ENCODE measurements at places on chromosomes 1 and 21.

DNA sequence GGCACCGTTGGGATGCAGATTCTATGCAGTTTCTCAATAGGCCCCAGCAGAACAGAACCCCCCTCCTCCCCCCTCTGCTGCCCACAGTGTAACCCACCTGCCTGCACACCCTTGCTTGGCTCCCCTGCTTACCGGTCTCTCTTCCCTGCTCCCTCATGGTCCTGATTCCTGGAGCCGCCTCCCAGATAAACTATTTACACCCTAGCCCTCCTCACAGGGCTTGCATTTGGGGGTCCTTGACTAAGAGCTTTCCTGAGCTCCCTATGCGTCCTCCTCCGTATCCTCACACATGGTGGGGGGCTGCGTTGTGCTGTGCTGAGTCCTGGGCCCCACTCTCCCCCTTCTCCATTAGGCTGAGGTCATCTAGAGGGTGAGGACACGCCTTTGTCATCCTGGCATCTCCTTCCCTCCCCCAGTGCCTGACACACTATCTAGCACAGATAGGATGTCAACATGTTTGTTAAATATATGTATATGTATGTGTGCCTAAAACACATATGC is 121.9 kb downstream of the GRIK3 start:
- DNase-seq, result no peak

DNA sequence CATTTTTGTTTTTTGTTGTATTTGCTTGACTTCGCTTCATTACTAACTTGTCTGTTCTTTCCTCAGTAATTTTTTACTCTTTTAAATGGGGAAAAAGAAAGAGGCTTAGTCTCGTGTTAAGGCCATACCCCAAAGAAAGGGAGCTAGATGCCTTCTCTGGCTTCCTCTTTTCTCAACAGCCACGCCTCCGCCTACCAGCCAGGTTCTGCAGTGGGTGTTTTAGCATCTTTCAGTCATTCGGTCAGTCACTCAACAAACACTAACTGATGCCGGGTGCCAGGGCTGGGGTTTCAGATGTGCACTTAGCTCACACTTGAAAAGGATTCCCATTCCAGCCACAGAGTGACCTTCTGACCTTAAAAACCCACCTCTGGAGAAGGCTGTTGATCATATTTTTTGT is 46.3 kb upstream of the VAV3 start:
- peak; percentile 34 for DNase-seq

GRCh38 chr1:238589843-238590435 is 699.2 kb upstream of the ZP4 start:
- no peak for DNase-seq

GRCh38 chr1:76625886-76626678 is 241.2 kb upstream of the ST6GALNAC5 start:
- no peak for DNase-seq

DNA sequence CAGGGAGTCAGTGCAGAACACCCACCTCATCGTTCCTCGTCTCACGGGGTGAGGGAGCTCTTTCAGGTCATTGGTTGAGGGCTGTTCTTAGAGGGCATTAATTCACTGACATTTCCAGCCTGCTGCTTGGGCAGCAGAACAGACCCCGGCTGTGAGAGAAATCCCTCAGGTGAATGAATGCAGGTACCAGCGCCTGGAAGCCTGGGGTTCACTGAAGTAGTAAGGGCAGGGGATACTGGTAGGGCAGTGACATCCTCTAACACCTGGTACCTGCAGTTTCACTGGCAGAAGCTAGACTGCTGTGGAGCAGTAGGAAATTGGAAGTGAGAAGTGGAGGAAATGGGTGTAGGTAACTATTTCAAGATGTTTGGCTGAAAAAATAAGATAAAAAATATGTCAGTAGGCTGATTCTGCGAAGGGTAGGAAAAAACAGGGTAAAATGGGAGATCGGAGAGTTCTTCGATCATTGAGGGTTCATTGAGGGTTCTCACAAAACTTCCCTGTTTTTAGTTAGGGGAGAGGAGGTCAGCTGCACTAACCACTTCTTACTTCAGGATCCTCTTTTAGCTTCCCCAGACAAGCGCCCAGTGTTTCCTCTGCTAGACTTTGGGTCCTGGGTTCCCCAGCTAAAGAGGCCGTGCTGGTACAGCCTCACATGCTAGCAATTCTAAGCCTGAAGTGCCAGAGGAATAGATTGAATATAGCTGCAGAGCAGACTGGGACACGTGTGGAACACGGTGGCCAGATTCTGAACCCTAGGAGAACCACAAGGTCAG is 55.2 kb downstream of the RNF220 start:
- no peak for DNase-seq

- DNase-seq, result no peak
These were observed 599 bp upstream of the ITPKB start for GRCh38 chr1:226739696-226740065.

DNA sequence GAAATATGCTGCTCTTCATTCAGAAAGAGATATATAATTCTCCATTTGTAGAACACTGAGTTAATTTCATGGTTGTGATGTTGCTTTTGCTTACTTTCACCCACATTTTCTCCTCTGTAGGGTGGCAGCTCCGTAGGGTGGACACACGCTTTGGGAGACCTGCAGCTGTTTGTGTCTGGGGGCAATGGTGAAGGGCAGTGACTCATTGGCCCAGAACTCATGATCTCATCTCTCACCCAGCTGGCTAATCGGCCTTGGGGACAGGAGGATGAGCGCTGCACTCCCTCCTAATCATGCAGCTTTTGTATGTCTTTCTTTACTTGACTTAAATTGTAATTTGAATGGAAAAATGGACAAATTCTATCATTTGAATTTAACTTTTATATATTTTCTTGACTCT is 9.6 kb downstream of the DISC1 start:
- DNase-seq, result no peak

GRCh38 chr1:217660353-217661062 is 29.4 kb downstream of the SPATA17 start:
- no peak for DNase-seq

DNA sequence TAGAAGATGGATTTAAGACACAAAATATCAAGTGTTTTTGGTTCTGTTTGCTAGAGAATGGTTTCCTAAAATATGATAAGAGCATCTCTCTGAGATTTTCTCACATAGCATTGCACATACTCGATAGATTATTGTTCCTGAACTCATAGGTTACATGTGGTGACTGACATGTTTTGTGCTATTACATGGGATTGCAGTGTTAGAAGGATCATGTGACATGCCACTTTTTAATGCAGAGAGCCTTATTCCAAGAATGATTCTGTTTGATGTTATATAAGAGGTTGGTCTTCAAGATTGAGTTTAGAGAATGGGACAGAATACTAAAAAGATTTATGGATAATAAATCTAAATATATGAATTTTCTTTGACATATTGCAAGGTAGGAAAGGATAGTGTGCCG is 34.4 kb upstream of the SPAG17 start:
- DNase-seq, result no peak

- peak; percentile 35 for DNase-seq
These were observed 1.4 kb upstream of the RBM15 start for GRCh38 chr1:110337704-110338308.

DNA sequence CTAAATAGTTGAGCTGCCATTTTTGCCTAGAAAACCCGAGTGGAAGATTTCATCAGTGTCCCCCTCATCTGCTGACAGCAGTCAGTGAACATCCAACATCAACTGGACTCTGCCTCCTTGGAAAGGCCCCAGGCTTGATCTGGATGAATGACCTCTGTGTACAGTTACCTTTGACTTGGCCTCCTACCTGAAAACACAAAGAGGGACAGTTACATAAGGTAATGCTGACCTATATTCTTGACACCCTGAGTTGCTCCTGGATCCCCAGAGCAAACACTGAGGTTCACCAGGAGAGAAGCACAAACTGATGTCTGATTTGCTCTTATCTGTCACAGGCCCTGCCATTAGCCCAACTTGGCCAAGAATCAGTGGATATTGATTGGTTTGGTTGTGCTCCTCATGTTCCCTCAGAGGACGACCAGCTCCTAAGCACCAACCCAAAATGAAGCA is 138.9 kb downstream of the PROX1 start:
- no peak for DNase-seq

DNA sequence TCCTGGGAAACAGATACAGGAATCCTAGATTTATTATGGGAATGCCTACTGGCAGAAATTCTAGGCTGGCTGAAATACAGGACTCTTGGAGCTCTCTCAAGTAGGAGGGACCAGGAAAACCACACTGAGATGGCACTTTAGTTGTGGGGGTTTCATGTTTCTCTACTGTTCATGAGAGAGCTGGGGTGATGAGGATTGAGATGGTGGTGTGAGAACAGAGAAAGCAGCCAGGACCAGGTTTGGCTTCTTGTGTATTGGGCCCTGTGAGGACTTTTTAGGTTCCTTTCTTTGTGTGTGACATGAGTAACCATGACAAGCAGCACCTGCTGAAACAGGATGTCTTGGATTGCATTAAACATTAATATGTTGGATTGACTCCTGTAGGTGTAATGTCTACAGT is 4.9 kb downstream of the ARID1A start:
- DNase-seq, result no peak

- DNase-seq, result no peak
These were observed 405 bp upstream of the GADD45A start for GRCh38 chr1:67684526-67685066.

DNA sequence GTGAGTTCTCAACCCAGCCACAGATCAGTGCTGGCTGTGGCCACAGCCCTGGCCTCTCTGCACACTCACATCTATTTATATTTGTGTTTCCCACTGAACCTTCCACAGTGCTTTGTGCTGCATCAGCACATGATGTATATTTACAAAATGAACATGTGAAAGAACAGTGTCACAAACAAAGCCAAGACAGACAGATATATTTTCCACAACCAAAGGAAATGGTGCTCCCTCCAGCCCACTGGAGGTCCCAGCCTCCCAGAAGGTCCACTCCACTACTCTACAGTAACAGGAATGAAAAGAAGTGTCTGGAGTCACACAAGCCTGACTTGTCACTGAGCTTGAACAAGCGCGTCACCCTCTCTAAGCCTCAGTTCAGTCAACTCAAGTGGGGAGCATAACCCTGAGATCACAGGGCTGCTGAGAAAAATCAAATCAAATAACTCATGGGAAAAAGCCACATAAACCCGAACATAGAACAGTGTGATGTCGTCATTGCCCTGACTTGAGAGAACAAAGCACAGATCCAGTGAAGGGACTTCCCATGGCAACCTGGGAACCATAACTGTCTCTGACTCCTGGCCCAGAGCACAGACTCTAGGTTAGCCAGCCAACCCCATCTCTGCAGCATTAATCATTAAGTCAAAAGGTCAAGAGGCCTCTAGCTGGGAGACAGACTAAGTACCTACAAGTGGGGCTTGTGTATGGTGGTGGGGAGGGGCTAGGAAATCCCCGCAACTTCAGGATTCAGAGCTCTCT is 121.2 kb downstream of the TRABD2B start:
- DNase-seq, result no peak

DNA sequence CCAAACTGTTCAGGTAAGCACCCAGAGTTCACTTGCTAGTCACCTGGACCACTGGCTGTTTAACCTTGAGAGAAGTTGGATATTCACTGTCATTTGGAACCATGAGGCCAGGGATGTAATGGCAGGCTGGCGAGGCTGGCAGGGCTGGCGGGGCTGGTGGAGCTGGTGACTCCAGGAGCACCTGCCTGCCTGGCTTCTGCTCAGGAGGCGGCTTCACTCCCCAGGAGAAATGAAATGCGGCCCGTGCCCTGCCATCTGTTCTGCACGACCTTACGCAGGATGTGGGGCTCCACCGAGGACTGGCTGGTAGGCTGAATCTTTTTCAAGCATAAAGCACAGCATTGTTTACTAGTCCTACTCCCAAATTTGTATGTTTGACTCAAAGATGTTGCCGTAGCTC is 22.7 kb upstream of the MX1 start:
- DNase-seq, result no peak

GRCh38 chr1:78136680-78137079 is 90.9 kb downstream of the GIPC2 start:
- no peak for DNase-seq

- DNase-seq, result no peak
These were observed 33.4 kb downstream of the KIF21B start for GRCh38 chr1:200990114-200990513.

DNA sequence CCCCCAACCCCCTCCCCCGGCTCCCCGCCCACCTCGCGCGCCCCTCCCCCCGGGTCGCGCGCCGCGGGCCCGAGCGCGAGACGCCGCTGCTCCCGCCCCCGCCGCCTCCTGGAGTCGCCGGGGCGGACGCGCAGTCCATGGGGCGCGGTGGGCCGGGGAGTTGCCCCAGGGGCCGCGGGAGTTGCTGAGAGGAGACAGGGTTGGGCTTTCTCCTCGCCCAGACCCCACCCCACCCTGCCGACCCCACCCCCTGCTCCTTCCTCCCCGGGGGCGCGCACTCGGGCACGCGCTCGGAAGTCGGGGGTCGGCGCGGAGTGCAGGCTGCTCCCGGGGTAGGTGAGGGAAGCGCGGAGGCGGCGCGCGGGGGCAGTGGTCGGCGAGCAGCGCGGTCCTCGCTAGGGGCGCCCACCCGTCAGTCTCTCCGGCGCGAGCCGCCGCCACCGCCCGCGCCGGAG is at the start of gene LAMC1:
LAMC1 (plus strand) TSS at position 275 of the 455 bp plus-strand sequence. CDS start 297 bp downstream, outside the sequence.
- peak; percentile 66 for DNase-seq

- DNase-seq, result no peak
These were observed 67.7 kb upstream of the TNFSF18 start for GRCh38 chr1:173118404-173118803.

GRCh38 chr1:6270401-6270800 is 9.5 kb upstream of the GPR153 start:
- DNase-seq, result no peak

- no peak for DNase-seq
These were observed 856 bp upstream of the GREM2 start for GRCh38 chr1:240612811-240613210.

DNA sequence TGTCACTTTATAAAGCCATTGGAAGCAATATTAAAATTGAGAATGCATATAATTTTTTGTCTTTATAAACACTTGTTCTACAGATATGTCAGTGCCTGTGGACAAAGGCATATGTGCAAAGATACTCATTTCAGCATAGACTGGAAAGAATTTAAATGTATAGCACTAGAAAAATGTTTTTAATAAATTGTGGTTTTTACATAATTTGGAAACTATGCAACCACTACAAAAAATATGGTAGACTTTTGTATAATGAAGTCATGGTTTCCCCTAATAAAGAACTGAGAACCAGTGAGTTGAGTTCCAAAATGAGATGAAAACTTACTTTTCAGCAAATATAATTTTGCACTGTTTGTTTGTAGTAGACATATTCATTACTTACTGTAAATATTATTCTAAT is 48.5 kb downstream of the BRINP3 start:
- no peak for DNase-seq

GRCh38 chr1:31795801-31796621 is 19.8 kb downstream of the SPOCD1 start:
- DNase-seq, result no peak

GRCh38 chr1:166884971-166885370 is 8.9 kb upstream of the TADA1 start:
- no peak for DNase-seq

DNA sequence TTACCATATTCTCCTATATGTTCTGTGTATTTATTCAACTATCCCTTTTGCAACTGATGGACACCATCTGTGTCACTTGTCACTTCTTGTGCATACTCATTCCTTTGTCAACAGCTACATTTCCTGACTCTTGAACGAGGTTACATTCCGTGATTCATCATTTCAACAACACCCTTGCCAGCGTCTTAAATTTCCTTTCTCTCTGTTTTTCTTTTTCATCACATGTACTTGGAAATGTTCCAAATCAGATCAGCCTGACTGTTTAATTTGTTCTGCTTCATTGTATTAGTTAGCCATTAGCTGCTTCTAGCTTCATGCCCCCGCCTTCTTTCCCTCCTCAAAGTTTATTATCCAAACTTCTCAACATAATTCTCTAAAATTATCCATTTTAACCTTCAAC is 173.0 kb downstream of the ADGRL4 start:
- DNase-seq, result no peak

Data from germinal center (tissue), 1 donor.